Stomach (tissue), 19 donors: ENCODE measurements at places on chromosomes 7 and 10. TPM values are rescaled to one million over a fixed set of nuclear protein-coding genes. Genes with fewer than 3 reads are reported as not detected.

DNA sequence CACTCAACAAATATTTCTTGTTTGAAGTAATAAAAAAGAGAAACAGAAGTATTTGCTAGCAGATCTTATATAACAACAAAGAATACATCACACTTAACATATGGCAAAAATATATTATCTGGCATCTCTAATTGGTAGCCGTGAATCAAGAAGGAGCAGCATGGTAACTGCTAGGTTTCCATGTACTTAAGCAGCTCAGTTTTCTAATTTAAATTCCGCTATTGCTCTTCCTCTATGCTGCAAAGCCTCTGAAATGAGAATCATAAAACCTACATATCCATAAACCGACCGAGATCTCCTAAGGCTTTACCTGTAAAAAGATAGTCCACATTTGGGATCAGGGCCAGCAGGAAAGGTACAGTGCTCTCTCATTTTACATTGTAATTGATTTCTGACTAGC lies 76.6 kb upstream of the PTPRZ1 start:
- H3K27me3 ChIP-seq, result no peaks in the 10 kb centered on the region
- H3K4me3 ChIP-seq, result no peak overlapping the region
- H3K36me3 ChIP-seq, result no peaks in the 10 kb centered on the region
- no peaks in the 10 kb centered on the region for H3K4me1 ChIP-seq
- no peak for DNase-seq

DNA sequence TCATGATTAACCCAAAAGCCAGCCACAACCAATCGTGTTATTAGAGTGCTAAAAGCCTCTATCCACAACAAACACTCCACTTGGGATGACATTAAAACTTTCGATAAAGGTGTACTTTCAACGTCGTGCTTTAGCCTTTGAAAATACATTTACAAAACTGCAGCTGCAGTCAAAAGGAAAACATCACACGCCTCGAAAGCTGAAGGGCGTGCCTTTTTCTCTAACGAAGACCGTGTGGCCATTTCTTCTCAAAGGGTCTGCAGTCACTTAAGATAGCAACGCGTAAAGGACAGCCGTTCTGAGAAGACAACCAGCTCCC lies 1.1 kb downstream of the ARHGAP12 start:
- peak overlapping the region; percentile 86 for H3K4me3 ChIP-seq
- H3K27ac ChIP-seq, result peak overlapping the region; percentile 98
- H3K27me3 ChIP-seq, result no peaks in the 10 kb centered on the region
- no peak for DNase-seq
- no peaks in the 10 kb centered on the region for H3K36me3 ChIP-seq

- peak; percentile 30 for DNase-seq
- no peak overlapping the region for H3K27ac ChIP-seq
- no peak overlapping the region for H3K4me3 ChIP-seq
- H3K27me3 ChIP-seq, result no peaks in the 10 kb centered on the region
- peaks cover 27% of the 10 kb centered on the region for H3K36me3 ChIP-seq
These were observed 5.6 kb upstream of the AIFM2 start for GRCh38 chr10:70137927-70138883.

DNA sequence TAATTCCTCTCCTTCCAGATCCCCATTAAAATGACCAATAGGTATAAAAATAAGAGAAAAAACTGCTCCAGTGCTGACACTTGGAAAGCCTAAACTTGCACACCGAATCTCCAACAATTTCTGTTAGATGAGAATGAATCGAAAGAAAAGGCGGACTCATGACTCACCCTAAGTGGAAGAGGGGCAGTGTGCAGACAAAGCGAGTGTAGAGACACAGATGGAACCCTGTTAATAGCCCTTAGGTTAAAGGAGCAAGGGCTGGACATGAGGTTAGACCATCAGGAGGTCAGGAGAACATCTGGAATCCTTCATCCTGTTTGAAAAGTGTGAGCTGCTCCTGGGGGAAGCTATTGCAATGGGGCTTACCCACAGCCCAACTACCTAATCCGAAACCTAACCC lies 103.4 kb upstream of the GLI3 start:
- H3K4me1 ChIP-seq, result no peaks in the 10 kb centered on the region
- no peaks in the 10 kb centered on the region for H3K27me3 ChIP-seq

DNA sequence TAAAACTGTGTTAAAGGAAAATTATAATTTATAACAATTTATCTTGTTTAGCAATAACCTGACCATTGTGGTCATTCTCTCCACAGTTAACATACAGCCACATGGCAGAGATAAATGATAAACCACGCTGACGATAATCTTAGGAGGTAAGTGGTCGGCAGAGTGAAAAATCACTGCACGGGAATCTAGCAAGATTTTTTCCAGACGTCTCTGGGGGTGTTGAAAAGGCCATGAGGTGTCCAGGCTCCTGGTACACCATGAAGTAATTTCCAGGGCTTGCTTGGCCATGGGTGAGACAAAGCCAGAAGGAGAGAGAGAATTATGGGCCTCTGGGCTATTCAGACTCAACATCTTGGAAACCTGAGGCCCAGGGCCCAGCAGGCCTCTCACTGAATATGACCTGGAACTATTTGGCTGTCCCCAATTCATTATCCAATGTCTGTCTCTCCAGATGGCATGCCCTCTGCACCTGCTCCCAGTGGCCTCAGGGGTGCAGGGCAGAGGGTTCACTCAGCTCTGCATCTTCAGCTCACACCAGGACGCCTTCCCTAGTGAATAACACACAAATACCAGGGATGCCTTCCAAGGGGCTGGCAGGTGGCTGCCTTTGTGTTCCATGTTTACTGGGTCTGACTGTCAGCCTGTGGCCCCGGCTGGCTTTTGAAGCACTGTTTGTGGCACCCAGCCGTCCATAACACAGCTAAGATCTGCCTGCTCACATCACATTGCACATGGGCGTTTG lies 590.4 kb upstream of the PFKP start:
- no peak overlapping the region for H3K27ac ChIP-seq
- DNase-seq, result no peak
- no peaks in the 10 kb centered on the region for H3K27me3 ChIP-seq
- H3K4me1 ChIP-seq, result no peaks in the 10 kb centered on the region
- H3K36me3 ChIP-seq, result no peaks in the 10 kb centered on the region
- H3K4me3 ChIP-seq, result no peak overlapping the region

GRCh38 chr10:74863551-74863950 lies 37.2 kb downstream of the KAT6B start:
- no peak overlapping the region for H3K4me3 ChIP-seq
- no peaks in the 10 kb centered on the region for H3K27me3 ChIP-seq
- DNase-seq, result no peak

- H3K4me3 ChIP-seq, result no peak overlapping the region
- no peaks in the 10 kb centered on the region for H3K4me1 ChIP-seq
- no peaks in the 10 kb centered on the region for H3K27me3 ChIP-seq
- no peak overlapping the region for H3K27ac ChIP-seq
- no peaks in the 10 kb centered on the region for H3K36me3 ChIP-seq
These were observed 224.4 kb downstream of the USP6NL start for GRCh38 chr10:11387044-11387443.

DNA sequence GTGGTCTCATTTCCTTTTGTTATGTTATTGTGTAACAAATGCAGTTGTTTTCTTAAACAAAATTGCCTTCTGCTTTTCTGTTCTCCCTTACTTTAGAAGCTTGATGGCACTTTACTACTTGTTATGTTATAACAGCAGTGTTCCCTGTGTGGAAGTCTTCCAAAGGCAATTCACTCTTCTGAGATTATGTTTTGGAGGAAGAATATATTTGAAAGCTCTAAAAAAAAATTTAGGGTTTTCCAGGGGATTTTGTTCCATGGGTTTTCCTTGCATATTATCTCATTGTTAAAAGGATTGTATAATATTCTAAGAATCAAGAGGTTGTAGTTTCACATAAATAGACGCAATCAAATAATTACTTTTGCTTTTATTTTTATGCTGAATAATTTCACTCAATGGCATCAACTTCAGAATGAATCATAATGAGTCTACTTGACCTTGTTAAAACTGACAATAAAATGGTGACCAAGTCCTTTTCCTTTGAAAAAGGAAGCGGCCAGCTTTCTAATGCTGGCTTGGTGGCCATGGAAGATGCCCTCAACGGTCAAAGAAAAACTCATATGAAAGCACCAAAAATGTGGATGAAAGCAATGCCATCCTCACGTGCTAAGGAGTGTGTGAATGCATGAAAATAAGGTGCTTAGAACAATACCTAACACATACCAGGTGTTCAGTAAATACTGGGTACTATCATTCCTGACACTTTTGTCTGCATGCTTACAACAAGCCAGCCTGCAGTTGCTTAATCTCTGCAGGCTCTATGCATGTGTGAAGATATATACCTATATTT lies 92.4 kb upstream of the KLF6 start:
- no peak overlapping the region for H3K27ac ChIP-seq
- H3K36me3 ChIP-seq, result no peaks in the 10 kb centered on the region
- H3K27me3 ChIP-seq, result no peaks in the 10 kb centered on the region
- no peaks in the 10 kb centered on the region for H3K4me1 ChIP-seq
- H3K4me3 ChIP-seq, result no peak overlapping the region
- DNase-seq, result no peak

GRCh38 chr10:88292185-88292514 lies 291.0 kb downstream of the RNLS start:
- H3K36me3 ChIP-seq, result no peaks in the 10 kb centered on the region
- H3K27ac ChIP-seq, result no peak overlapping the region
- H3K4me1 ChIP-seq, result no peaks in the 10 kb centered on the region
- H3K27me3 ChIP-seq, result no peaks in the 10 kb centered on the region

DNA sequence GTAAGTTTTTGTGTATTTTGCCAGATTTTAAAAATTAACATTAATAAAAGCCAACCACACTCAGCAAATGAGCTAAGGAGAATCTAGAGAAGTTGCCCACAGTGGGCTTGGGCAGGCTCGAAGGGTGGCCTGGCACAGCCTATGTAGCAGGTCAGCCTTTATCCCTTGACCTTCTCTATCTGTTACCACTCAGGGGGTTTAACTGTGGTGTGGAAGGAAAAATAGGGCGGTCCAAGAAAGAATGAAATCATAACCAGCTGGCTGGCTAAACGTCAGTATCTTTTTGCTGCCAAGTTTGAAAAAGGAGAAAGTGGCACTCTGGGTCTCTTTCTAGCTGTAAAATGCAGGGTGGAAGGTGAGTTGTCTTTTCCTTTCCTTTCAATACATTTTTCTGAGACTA lies 130.3 kb upstream of the ASAH2 start:
- H3K27ac ChIP-seq, result no peak overlapping the region
- H3K4me3 ChIP-seq, result no peak overlapping the region
- no peaks in the 10 kb centered on the region for H3K36me3 ChIP-seq
- no peaks in the 10 kb centered on the region for H3K27me3 ChIP-seq

DNA sequence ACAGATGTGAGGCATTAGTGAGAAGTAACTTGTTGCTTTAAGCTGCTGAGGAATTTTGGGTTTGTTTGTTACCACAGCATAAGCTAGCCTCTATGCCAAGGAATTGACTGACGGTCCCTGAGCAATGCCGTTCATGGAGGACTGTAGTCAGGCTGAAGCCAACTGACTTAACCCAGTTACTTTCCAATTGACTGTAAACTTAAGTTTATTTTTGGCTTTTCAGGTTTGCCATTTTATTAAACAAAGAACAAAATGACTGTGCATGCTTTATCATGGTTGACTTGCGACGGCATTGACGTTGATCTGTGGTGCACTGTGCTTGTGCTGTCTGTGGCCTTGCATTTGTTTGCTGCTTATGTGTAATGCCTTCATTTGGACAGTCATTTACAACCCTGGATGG lies 53.5 kb downstream of the DNAJB9 start:
- no peak for DNase-seq
- H3K4me1 ChIP-seq, result no peaks in the 10 kb centered on the region
- H3K27me3 ChIP-seq, result no peaks in the 10 kb centered on the region
- H3K36me3 ChIP-seq, result no peaks in the 10 kb centered on the region

GRCh38 chr10:125152450-125153368 lies 7.7 kb downstream of the CTBP2 start:
- no peaks in the 10 kb centered on the region for H3K27me3 ChIP-seq
- H3K4me1 ChIP-seq, result peaks cover 90% of the 10 kb centered on the region
- H3K27ac ChIP-seq, result peak overlapping the region; percentile 98
- H3K36me3 ChIP-seq, result no peaks in the 10 kb centered on the region

GRCh38 chr7:32588657-32589056 lies 93.4 kb downstream of the AVL9 start:
- no peak for DNase-seq
- H3K4me1 ChIP-seq, result peaks cover 26% of the 10 kb centered on the region
- H3K27ac ChIP-seq, result no peak overlapping the region
- H3K36me3 ChIP-seq, result peaks cover 19% of the 10 kb centered on the region
- H3K27me3 ChIP-seq, result no peaks in the 10 kb centered on the region
- no peak overlapping the region for H3K4me3 ChIP-seq

DNA sequence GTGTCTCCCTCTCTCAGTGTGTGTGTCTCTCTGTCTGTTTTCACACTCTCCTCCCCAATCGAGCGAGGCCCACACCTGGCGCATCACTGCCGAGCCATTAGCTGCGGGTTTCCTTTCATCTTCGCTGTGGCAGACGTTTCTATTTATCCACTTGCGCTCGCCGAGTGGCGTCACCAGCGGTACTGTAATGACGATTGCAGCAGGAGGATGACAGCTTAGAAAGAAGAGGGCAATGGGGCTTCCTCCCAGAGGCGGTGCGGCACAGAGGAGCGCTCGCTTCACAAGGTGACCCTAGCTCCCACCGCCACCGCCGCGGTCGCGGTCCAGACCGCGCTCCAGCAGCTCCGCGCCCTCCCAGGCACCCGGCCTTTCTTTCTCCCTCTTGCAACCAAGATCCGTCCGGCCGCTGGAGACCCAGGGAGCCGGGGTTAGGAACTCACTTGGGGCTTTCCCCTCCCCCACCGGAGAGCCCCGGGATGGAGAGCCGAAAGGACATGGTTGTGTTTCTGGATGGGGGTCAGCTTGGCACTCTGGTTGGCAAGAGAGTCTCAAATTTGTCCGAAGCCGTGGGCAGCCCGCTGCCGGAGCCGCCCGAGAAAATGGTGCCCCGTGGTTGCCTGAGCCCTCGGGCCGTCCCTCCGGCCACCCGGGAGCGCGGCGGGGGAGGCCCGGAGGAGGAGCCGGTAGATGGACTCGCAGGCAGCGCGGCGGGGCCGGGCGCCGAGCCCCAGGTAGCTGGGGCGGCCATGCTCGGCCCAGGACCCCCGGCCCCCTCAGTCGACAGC lies at the start of gene EVX1:
TSS of gene EVX1 (plus strand) at position 248 of the 785 bp plus-strand sequence. CDS start at position 477, 229 bp downstream.
- peaks cover 66% of the 10 kb centered on the region for H3K4me1 ChIP-seq
- no peak within 1 kb of the TSS for H3K27ac ChIP-seq
- H3K36me3 ChIP-seq, result no peaks in the 10 kb centered on the region
- H3K4me3 ChIP-seq, result no peak within 1 kb of the TSS
- peaks cover 50% of the 10 kb centered on the region for H3K27me3 ChIP-seq

GRCh38 chr7:254337-255037 lies 35.5 kb upstream of the FOXL3 start:
- no peak overlapping the region for H3K27ac ChIP-seq
- H3K4me1 ChIP-seq, result no peaks in the 10 kb centered on the region
- no peaks in the 10 kb centered on the region for H3K27me3 ChIP-seq
- DNase-seq, result no peak
- no peak overlapping the region for H3K4me3 ChIP-seq

- H3K27me3 ChIP-seq, result no peaks in the 10 kb centered on the region
- no peaks in the 10 kb centered on the region for H3K36me3 ChIP-seq
- H3K27ac ChIP-seq, result no peak overlapping the region
- DNase-seq, result peak; percentile 9
These were observed 304.2 kb downstream of the PCDH15 start for GRCh38 chr10:54496852-54497251.

VAX1 gene
- total RNA-seq, result not detected

DENND2A gene
- total RNA-seq, result 4.1 TPM

SPDYE2B gene
- not detected for total RNA-seq

OR2A5 gene
- not detected for total RNA-seq

OR13A1 gene
- total RNA-seq, result not detected

SCART1 gene
- total RNA-seq, result 0.89 TPM

CYP3A7 gene
- total RNA-seq, result not detected
